CD4-positive, alpha-beta T cell treated with Interleukin-4 for 4 hours (primary cell): ENCODE measurements at places on chromosomes 7 and 10.
A peak's percentile ranks its signal among the peaks of the same experiment; 100 is the strongest.

- peak; percentile 14 for DNase-seq
These were observed 904 bp upstream of the DPYSL4 start for GRCh38 chr10:132185601-132186487.

DNA sequence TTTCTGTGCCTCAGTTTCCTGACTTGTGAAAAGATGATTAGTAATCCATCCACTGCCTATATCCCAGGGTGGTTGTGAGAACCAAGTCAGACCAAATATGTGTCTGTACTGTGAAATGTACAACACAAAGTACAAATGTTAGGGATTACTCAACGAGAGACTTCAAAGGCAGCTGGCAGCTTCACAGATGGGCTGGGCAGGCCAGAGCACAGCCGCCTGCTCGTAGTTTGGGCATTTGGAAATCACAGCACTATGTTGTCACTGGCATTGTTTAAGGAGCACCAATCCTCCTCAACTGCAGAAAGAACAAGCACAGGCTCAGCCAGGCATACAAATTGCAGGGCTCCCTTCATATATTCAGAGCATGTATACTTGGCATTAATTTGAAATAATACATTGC lies 64.5 kb upstream of the C10orf90 start:
- no peak for DNase-seq

DNA sequence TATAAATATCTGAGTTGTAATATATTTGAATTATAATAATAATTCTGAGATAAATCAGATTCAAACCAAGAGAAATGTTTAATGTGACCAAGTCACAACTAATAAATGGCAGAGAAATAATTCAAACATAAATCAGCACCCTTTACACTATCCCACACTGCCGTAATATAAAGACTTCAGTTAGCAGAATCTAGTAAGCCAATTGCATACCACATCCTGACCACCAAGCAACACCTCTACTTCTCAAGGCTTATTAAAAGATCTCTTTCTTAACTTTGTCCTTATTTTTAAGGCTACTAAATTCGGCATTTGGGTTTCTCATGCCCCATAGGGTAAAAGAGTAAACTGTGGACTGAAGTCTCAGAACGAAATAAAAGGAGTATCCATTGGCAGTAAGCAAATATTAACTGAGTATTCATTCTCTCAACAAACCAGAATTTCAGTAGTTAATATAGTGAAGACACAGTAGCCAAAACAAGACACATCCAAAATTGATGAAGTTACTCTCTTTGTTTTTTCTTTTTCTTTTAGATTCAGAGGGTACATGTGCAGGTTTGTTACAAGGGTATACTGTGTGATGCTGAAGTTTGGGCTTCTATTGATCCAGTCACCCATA lies 14.8 kb downstream of the ACBD5 start:
- DNase-seq: peak; percentile 33

DNA sequence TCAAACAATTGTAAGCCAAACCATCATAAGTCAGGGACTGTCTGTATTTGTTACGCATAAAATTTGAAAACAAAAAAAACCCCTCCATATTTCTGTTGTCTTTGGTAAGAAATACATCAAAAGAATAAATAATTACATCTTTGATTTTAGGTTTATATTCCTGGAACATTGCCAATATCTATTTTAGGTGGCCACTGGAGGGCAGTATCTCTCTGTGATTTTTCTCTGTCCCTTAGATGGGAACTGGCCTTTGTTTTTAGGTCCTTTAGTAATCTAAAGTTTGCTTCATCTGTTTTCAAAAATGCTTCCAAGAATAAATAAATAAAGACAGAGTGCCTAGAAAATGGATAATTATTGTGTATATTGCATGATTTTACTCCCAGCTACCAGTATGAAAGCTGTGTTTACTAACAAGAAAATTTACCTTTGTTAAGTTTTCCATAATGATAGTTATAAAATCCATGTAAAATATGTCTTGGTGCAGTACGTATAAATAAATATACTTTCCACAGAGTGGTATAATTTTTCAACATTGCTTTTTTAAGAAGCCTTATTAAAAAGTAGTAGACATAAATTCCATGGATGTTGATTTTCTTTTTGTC lies 64.2 kb downstream of the PHYHIPL start:
- DNase-seq: no peak

DNA sequence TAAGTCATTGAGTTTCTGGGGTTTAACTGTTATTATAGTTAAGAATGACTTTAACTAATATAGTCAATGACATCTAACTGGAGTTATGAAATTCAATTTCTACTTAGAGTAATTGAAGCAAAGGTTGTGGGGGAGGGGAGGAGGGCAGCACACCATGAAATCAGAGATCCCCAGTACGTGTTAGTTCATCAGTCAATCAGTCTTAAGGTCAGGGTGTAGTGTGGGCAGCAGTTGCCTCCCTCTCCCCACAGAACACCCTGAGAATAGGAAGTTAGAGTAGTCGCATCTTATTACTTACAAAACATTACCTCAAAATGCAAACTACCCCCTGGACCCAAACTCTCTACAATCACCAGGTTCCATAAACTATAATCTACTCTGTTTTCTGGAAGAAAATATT lies 7.0 kb upstream of the HPS1 start:
- DNase-seq: no peak

GRCh38 chr10:47361293-47361692 lies 13.1 kb downstream of the RBP3 start:
- no peak for DNase-seq

- DNase-seq: no peak
These were observed 20.6 kb downstream of the NPY start for GRCh38 chr7:24304494-24305095.

DNA sequence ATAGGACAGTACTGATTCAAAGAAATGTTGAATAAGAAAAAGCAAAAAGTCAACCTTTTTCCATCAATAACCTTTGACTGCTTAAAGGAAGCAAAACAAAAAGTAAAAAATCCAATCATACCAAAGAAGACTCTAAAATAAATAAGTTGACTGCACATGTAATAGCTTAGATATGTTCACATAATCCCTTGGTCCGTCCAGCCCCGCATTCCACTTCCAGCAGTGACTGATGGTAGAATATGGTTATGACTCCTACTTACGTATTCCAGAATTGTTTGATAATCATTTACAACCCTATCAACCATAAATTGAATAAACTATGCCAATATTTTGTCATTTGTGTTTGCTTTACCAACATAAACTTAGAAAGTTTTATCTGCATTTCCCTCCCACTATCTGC lies 77.9 kb downstream of the CTNNA3 start:
- no peak for DNase-seq

DNA sequence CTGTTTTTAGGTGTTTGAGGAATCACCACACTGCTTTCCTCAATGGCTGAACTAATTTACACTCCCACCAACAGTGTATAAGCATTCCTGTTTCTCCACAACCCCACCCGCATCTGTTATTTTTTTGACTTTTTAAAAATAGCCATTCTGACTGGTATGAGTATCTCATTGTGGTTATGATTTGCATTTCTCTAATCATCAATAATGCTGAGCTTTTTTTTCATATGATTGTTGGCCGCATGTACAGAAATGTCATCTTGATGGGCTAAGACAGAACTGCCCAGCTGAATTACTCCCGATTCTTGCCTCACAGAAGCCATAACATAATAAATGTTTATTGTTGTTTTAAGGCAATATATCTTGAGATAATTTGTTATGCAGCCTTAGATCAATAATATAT lies 93.1 kb upstream of the DKK1 start:
- no peak for DNase-seq

GRCh38 chr7:142537760-142538159 lies 211.5 kb upstream of the PRSS1 start:
- DNase-seq: no peak

- no peak for DNase-seq
These were observed 671.0 kb upstream of the FZD8 start for GRCh38 chr10:36313142-36313541.

DNA sequence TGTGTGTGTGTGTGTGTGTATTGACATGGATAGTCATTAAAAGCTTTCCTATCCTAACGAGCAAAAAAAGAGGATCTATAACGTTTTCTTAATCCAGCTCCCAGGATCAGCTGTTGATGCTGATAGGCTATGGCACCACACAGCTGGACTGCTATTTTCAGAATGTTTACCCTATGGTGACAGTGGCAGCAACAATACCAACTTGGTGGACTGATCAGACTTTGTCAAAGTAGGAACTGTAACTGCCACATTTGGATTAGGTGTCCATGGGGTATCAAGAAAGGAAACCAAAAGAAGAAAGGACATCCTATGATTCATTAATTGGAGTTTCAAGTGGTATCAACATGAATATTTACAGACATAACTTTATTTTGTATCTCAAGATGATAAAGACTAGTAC lies 2.7 kb upstream of the CLEC5A start:
- no peak for DNase-seq

DNA sequence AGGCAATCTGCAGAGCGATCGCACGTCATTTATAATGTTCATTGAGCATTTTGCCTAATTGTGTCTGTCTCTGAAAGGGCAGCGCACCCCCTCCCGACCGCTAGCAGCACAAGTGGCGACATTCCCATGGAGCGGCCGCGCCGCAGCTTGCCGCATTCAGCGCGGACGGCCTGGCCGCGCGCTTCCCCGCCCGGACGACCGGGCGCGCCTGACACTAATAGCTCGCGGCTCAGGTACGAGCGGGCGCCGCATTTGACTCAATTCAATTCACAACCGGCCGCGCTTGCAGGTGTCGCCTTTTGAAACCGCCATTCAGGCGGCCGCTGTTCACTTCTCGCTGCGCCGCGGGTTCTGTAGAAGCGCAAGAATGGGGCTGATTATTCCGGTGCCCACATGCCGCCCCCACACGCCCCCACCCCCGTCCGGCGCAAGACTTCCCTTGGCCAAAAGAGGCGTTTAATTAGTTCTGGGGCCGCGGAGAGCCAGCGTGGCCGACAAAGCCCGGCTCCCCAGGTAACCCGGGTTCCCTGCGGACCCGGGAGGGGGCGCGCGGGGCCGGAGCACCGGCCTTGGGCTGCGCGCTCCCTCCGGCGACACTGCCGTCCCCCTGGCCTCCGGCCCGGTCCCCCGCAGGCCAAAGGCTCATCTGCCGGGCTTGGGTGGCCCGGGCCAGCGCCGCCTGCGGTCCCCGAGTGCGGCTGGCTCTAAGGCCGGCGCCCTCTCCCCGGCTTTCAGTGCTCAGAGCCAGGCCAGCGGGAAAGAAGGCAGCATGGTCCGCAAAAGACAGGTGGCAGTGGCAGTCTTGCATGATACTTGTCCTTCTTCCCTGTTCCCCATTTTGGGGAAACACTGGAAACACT lies 18.7 kb upstream of the PTF1A start:
- no peak for DNase-seq

DNA sequence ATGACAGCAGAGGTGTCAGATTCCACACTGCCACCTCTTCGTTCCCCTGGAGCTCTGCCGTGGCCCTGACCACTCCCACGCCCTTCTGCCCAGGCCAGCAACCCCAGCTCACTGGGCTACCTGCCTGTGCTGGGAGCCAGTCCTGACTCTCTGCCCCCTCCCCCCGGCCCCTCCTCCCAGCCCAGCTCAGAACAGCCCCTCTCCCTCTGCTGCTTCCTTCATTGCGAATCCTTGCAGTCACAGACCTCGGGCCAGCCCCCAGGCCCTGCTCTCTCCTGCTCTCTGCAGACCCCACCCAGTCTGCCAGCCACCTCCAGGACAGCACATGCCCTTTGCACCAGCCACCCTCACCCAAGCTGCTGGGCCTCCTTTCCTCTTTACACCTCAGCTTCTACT lies 60.4 kb downstream of the TCERG1L start:
- no peak for DNase-seq

DNA sequence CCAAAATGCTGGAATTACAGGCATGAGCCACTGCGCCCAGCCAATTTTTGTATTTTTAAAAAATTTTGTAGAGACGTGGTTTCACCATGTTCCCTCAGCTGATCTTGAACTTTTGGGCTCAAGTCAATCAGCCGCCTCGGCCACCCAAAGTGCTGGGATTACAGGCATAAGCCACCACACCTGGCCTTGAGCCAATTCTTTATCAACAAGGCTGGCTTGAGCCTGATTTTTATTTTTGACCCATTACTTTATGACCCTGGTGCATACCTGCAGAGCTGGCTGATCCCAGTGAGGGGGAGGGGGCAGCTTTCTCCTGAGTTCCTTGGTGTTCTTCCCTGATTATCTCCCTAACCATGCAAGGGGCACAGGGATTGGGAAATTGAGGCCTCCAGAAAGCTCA lies 15.8 kb upstream of the CPA1 start:
- DNase-seq: no peak

GRCh38 chr10:52906046-52906445 lies 133.5 kb upstream of the MBL2 start:
- no peak for DNase-seq

DNA sequence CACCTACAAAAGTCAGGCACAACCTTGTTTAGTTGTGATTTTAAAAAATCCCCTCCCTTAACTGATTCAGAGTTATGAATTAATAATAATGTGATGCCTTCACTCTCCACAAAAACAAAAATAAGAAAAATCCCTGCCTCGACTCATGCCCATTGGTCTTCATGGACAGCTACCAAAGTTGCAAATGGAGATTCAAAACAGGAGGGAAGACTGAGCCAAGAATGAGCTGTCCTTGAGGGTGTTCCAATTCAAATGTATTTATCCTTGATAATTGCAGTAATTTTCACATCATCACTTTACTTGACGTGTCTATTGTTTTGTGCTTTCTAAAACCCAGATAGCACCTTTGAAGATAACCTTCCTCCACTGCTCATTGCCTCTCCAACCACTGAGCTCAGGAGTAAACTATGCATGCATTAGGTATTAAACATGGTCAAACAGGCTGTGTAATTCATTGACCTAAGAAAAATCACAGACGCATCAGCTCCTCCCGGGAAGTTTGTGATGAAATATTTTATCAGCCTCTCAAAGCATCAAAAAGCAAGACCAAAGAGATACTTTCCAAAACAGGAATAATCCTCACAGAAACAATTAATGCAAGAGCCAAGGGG lies 712.7 kb upstream of the IGFBP3 start:
- DNase-seq: no peak

DNA sequence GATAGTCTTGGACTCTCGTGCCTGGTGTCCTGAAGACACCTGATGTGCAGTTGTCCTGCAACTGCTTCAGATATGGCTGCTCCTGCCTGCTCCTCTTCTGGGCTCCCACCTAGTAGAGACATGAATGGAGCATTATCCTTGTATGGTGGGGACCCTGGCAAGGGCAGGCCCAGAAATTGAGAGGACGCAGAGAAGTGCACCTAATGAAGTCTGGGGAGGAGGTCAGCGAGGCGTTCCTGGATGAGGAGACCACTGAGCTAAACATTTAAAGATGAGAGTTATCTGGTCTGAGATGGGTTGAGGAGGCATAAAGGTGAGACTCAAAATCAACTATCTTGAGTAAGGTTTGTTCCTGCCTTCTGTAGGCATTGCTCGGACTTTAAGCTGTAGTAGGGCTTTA lies 66.3 kb downstream of the WDFY4 start:
- no peak for DNase-seq

DNA sequence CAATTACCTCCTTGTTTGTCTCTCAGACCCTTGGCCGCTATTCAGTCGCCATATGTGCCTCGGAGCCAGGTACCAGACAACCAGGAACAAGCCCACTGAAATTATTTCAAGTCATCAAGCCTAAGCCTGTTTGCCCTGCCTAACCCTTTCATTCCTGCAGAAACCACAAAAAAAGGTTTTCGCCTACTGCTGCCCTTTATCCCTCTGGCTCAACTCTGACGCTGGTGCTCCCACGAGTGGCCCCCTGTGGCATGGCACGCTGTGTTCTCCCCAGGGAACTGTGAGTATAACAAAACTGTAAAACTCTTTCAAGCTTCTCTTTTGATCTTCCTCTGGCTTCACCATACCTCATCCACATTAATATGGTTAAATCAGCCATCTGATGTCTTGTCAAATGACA lies 215.7 kb upstream of the CDC14C start:
- no peak for DNase-seq

GRCh38 chr10:132646443-132647097 lies 109.0 kb downstream of the INPP5A start:
- DNase-seq: no peak

GRCh38 chr7:15236952-15237351 lies 324.9 kb downstream of the AGMO start:
- no peak for DNase-seq
